ENCODE measurements at places on chromosomes 1 and 21.

GRCh38 chr1:186063091-186063657 is 311.9 kb downstream of the TPR start:
- DNase-seq = no peak

DNA sequence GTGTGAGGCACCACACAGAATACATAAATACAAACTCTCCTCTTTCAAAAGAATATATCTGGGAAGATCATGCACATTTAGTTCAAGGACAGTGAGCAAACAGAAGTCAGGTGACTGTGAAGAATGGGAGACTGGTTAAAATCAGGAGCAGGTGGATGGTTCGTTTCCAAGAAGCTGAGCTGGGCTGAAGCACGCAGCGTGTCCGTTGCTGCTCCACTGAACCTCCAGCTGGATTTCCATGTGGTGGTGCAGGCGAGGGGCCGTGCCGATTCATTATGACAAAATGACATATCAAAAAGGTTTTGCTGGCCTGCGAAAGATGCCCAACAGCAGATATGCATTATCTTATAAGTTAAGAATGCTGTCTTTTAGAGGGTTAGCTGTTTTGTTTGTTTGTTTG is 66.0 kb downstream of the OLIG1 start:
- DNase-seq = no peak

GRCh38 chr1:244815600-244816099 is 19.8 kb upstream of the COX20 start:
- DNase-seq = no peak

- no peak for DNase-seq
These were observed 1.2 kb upstream of the LRRC53 start for GRCh38 chr1:74513411-74514300.

GRCh38 chr1:236269439-236269838 is 12.3 kb downstream of the ERO1B start:
- DNase-seq = no peak

- DNase-seq = no peak
These were observed 51.9 kb downstream of the SPSB1 start for GRCh38 chr1:9344426-9345200.

DNA sequence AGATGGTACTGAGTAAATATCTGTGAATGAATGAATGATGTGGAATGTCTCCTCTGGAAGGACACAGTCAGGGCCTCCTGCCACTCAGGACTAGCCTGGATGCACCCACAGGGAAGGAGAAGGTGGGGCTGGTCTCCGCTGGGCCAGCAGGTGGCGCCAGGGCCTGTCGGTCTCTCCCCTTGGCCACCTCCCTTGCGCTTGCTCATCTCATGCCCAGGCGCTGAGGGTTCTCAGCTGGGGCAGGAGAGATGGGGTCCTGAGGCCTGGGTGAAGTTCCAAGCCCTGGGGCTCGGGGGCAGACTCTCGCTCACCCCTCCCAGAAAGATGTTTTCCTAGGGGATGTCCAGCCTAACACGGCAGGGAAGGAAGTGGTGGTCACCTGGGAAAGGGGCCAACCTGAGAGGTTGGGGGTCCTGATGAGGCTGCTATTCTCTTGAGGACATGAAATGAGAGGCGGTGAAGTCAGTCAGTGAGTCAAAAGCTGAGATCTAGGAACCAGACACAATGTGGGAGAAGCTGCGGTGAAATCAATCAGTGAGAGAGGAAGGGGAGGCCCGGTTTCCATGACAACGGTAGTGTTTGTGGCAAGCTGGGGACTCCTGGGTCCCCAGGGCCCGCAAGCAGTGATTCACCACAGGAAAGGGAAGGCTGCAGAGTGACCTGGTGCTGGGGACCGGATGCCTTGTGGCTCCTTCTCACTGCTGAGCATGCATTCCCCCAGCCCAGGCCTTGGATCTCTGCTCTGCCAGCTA is 14.6 kb upstream of the MEX3A start:
- DNase-seq = peak; percentile 54

GRCh38 chr1:60866226-60866900 is 216.0 kb upstream of the NFIA start:
- DNase-seq = no peak

GRCh38 chr1:201795066-201795465 is 33.9 kb upstream of the IPO9 start:
- DNase-seq = peak; percentile 13

- DNase-seq = no peak
These were observed 37.3 kb downstream of the ABCA4 start for GRCh38 chr1:94083681-94084080.

GRCh38 chr1:247088967-247089366 is 10.4 kb upstream of the ZNF670 start:
- DNase-seq = no peak

- DNase-seq = no peak
These were observed 106.9 kb downstream of the KCNJ15 start for GRCh38 chr21:38363693-38364092.

DNA sequence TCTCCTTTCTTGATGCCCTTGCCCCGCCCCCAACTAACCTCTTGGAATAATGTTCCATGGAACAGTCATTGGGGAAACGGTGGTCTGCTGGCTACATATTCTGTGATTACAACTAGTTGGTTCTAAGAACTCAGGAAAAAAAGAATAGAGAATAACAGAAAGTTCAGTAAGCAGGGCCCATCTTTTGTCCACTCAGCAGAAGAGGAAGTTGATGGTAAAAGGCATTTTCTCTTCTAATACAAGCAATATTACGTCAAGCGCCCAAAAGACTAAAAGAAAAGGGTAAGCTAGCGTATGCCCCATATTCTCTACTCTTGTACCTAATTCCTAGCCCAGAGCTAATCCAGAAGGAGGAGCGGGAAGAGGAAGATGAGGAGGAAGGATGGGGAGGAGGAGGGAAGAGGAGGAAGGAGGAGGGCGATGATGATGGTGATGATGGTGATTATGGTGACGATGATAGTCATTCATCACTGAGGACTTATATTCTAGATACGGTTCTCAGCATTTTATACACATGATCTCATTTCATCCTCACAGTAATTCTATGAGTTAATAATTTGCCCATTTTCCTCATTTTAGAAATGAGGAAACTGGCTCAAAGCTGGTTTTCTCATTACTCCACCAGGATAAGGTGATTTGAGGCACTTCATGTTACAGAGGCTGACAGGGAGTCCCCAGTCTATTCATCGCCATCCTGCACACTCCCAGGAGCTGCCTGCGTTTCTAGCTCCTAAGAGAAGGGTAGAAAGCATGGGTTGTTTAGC is 76.6 kb upstream of the EFHD2 start:
- no peak for DNase-seq

DNA sequence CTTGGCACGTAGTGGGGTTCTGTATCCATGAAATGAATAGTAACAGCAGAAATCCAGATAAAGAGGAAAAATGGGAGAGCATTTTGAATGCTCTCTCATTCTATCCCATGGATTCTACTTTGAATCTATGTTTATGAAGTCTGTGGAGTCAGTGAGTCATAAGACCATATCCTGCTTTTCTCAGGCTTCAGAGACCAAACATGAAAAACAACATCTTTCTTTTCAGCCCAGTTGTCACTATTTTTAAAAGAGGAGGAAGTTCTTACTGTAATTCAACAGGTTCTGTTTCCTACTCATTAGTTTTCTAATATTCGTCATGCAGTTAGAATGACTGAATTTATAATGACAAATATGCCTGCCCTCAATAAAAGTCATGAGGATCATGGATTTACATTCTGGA is 39.4 kb upstream of the CD55 start:
- DNase-seq = no peak

- no peak for DNase-seq
These were observed 121.4 kb upstream of the GORAB start for GRCh38 chr1:170410401-170411166.

- DNase-seq = no peak
These were observed 70.9 kb upstream of the PLA2G4A start for GRCh38 chr1:186757851-186758250.

DNA sequence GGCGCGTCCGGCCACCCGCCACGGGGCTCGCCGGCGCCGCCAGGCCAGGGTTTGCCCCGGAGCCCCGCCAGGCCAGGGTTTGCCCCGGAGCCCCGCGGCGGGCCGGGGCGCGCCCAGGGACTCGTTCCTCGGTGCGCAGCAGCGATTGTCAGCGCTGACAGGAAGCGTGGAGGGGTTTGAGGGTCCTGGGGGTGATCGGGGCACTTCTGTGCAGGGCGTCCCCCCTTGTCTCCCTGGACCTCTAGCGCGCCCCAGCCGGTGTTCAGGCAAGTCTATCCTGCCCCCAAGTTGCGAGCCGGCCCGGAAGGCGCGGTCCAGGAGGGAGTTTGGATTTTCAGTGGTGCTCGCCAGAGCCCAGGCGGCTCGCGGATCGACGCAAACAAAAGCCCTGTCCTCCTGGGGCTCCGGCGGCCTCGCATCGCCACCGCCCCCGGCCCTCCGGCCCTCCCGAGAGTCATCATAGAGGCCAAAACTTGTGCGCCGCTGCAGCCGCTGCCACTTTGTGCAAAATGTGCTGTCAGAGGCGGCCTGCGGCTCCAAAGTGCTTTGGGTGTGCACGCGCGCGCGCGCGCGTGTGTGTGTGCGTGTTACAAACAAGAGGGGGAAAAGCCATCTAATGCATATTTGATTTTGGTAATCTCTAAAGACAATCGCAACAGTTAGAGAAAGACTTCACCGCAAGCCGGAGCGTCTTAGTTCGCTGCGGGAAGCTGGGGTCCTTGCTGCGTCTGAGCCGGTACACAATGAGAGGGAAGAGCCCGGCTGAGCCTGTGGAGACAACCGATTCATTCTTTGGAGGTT is 1.0 kb downstream of the ROR1 start:
- no peak for DNase-seq

GRCh38 chr1:17865912-17866739 is 111.0 kb downstream of the ACTL8 start:
- DNase-seq = no peak

GRCh38 chr1:10007169-10007568 is 10.1 kb downstream of the RBP7 start:
- DNase-seq = no peak

DNA sequence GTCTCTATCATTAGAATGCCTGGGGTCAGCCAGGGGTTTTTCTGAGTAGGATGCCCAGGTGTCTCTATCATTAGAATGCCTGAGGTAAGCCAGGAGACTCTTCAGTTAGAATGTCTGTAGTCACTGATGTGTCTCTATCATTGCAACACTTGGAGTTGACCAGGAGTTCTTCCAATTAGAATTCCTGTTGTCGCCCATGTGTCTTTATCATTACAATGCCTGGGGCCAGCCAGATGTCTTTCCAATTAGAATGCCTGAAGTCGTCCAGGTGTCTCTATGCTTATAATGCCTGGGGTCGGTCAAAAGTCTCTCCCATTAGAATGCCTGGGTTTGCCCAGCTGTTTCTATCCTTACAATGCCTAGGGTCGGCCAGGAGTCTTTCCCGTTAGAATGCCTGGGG is 55.8 kb downstream of the RNF187 start:
- DNase-seq = no peak

DNA sequence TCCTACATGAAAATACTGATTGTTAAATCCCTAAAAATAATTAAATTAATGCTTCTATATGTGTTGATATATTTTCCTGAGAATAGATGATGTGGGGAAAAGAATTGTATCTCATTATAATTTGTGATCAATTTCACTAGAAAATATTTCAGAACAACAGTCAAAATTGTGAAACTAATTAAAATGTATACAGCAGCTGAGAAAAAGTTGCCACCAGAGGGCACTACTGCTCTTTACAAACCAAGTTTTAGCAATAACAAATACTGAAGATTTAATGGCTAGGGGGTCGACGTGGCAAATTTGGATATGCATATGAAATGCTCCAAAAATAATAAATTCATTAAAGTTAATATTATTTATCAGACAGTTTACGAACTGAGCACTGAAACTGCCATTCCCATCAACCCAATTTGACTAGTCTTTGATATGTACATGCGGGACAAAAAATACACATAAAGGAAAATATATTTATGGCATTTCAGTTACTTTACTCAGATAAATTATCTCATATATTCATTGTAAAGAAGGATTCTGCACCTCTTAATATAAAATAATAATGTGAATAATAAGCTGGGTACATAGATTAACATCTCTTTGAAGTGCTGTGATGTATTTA is 96.3 kb upstream of the TMPRSS15 start:
- peak; percentile 10 for DNase-seq

All from HCT116 (cell line).